ENCODE measurements at places on chromosomes 16 and 17. TPM values are rescaled to one million over a fixed set of nuclear protein-coding genes. Genes with fewer than 3 reads are reported as not detected.

GRCh38 chr17:57972151-57972550 is 15.9 kb downstream of the VEZF1 start:
- DNase-seq = no peak

DNA sequence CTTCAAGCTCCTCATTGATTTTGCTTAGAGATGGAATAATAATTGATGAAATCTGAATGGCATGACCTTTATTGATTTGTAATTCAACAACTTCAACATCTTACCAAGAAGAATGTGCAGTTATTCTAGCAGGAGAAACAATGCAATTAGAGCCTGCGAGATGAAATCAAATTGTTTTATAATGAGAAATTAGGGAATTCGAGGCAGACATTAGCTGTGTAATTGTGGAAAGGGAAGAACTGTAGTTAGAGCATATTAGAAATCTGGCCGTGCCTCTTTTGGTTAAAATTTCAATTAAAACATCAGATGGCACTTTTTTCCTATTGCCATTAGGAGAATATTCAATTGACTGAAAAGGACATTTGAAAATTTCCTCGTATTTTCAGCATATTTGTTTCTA is 325.8 kb downstream of the WWOX start:
- no peak for DNase-seq

Gene CCL18
- total RNA-seq = not detected

Gene FN3K
- total RNA-seq = 8.4 TPM

Gene ACSM3
- total RNA-seq = 4.4 TPM

Gene CDH3
- total RNA-seq = 16.3 TPM

Gene APOBR
- total RNA-seq = 0.92 TPM

Measured in tongue (tissue), 3 donors.